ENCODE measurements at places on chromosomes 1 and 21.

GRCh38 chr1:201769966-201770365 lies 59.0 kb upstream of the IPO9 start:
- no peak for DNase-seq

- DNase-seq, result no peak
These were observed 391 bp upstream of the KIAA1614 start for GRCh38 chr1:180912211-180912800.

DNA sequence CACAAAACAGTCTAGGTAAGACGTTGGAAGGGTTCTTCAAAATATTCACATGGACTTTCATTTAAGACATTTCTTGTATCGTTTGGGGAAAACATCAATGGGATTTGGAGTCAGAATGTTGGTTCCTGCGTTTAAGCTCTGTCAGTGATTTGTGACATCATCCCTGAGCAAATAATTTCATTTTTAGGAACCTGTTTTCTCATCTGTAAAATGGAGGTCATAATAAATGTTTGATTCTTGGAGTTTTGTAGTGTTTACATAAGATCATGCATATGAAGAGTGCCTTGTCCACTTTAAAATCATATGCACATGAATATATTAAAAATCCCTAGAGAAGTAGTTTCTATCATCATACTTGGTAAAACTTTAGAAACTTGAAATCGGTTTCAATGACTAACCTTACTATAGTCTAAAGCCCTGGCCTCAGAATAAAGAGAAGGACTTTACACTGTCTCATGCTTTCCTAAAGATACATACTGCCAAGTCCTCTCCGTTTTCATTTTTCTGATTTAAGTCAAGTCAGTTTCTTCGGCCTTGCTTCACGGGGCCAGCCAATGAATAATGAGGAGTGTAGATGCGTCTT lies 178.4 kb downstream of the ADSS2 start:
- no peak for DNase-seq

DNA sequence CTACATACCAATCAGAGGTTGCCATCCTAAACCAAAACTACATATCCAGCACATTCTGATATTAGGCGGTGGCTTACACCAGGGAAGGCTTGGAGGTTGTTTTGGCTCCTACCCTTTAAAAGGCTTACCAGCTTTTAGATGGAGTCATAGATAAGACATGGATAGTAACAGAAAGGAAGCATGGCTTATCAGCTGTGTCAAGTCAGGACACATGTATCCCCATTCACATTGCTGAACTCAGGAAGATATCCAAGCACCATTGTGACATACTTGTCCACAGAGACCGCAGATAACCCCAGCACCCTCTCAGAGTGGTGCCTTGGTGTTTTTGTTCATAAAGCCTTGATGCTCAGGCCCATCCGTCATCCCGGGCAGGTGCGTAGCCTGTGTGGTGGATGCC lies 39.7 kb downstream of the ADARB1 start:
- no peak for DNase-seq

DNA sequence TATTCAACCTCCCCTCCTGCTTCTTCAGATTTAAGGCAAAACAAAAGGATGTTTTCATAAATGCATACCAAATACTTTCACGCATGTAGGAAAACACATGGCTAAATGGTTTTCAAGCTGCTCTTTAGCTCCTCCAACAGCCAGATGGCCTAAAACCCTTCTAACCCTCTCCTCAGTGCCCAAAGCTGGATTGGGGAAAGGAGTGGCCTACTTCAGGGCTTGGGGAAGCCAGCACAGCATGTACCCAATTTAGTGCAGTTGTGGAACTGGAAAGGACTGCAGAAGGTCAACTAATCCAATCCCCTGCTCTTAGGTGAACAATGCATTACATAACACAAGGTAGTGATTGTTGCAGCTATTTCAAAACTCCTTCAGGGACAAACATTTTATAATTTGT lies 9.3 kb downstream of the F5 start:
- DNase-seq, result no peak

DNA sequence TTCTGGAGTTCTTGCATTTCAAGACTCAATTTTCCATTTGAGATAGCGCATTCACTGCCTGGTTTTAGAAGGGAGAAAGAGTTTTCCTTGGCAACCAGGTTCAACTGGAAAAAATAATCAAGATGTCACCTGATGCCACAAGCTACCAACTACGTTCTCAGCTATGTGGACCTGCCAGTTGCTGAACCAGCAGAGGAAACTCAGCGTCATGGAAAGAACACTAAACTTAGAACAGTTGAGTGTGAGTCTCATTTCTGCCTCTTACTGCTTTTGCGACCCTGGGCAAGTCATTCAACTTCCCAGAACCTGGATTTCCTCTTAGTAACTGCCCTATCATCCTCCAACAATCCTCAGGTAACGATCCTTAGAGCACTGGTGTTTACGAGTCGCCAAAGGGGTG lies 373.0 kb upstream of the ESRRG start:
- DNase-seq, result no peak
